SK-N-SH (cell line): ENCODE measurements at places on chromosomes 1 and 21. TPM values are rescaled to one million over a fixed set of nuclear protein-coding genes. Genes with fewer than 3 reads are reported as not detected.
A peak's percentile ranks its signal among the peaks of the same experiment; 100 is the strongest.

Gene AMY2A
- not detected in 2 replicates for polyA plus RNA-seq

Gene C1QA
- polyA plus RNA-seq: not detected in 2 replicates

Gene ARHGAP29
- 20.1 and 23.3 TPM in 2 replicates for polyA plus RNA-seq

DNA sequence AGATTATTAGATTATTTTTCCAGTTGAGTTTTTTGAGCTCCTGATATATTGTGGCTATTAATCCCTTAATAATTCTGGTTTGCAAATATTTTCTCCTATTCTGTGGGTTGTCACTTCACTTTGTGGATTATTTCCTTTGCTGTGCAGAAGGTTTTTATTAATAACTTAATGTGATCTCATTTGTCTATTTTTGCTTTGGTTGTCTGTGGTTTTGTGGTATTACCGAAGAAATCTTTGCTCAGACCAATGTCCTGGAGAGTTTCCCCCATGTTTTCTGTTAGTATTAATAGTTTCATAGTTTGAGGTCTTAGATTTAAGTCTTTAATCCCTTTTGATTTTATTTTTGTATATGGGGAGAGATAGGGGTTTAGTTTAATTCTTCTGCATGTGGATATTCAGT is 7.1 kb upstream of the TBX19 start:
- DNase-seq: no peak
- no peaks in the 10 kb centered on the region for H3K27me3 ChIP-seq
- no peaks in the 10 kb centered on the region for H3K36me3 ChIP-seq

- H3K27me3 ChIP-seq: no peaks in the 10 kb centered on the region
- H3K36me3 ChIP-seq: no peaks in the 10 kb centered on the region
- H3K4me3 ChIP-seq: no peak overlapping the region
- no peaks in the 10 kb centered on the region for H3K4me1 ChIP-seq
- peak; percentile 47 for DNase-seq
- no peak overlapping the region for H3K27ac ChIP-seq
These were observed 70.1 kb upstream of the ROR1 start for GRCh38 chr1:63703701-63704107.

DNA sequence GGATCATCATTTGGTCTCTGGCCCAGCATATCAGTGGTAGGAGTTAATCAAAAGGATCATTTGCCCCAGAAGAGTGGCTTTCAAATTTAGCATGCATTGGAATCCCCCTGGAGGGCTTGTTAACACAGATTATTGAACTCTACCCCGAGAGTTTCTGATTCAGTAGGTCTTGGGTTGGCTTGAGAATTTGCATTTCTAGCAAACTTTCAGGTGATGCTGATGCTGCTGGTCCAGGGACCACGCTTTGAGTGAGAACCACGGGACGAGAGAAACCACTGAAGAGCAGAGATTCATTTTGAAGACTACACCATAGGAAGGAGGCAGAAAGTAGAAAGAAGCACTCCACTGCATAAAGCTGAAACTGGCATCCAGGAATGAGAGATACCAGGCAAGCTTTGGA is 81.3 kb upstream of the DUSP10 start:
- no peak overlapping the region for H3K27ac ChIP-seq
- H3K4me1 ChIP-seq: peaks cover 17% of the 10 kb centered on the region; the same call in 1 of the 2 replicates
- no peak overlapping the region for H3K4me3 ChIP-seq
- DNase-seq: no peak
- H3K27me3 ChIP-seq: no peaks in the 10 kb centered on the region

DNA sequence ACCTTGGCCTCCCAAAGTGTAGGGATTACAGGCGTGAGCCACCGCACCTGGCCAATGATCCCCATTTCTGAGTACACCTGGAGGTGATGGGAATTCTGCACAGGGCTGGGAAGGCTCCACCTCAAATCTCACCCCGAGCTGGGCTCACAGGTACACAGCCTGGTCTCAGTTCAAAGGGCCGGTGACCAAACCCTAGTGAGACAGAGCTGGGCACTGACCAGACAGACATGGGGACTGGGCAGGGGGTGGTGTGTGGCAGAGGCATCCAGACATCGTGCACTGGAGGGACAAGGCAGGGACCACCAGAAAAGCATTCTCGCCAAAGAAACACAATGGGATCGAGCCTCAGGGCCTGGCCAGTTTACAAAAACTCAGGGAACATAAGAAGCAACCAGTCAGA is 17.2 kb downstream of the LSS start:
- H3K27ac ChIP-seq: no peak overlapping the region
- no peak overlapping the region for H3K4me3 ChIP-seq
- peaks cover 22% of the 10 kb centered on the region; the same call in 1 of the 2 replicates for H3K4me1 ChIP-seq
- H3K36me3 ChIP-seq: peaks cover 40% of the 10 kb centered on the region; the same call in 1 of the 2 replicates
- DNase-seq: no peak

GRCh38 chr1:201223852-201224665 is 33.4 kb downstream of the IGFN1 start:
- no peak for DNase-seq
- no peaks in the 10 kb centered on the region for H3K4me1 ChIP-seq
- no peaks in the 10 kb centered on the region for H3K36me3 ChIP-seq
- H3K4me3 ChIP-seq: no peak overlapping the region
- no peak overlapping the region for H3K27ac ChIP-seq
- H3K27me3 ChIP-seq: no peaks in the 10 kb centered on the region
